ENCODE measurements at places on chromosomes 13 and 19. TPM values are rescaled to one million over a fixed set of nuclear protein-coding genes. Genes with fewer than 3 reads are reported as not detected.

The SPACA6 gene
- total RNA-seq, result 37.3 TPM

The ZNF208 gene
- total RNA-seq, result 12.6 TPM

The FBXO27 gene
- 5.0 TPM for total RNA-seq

DNA sequence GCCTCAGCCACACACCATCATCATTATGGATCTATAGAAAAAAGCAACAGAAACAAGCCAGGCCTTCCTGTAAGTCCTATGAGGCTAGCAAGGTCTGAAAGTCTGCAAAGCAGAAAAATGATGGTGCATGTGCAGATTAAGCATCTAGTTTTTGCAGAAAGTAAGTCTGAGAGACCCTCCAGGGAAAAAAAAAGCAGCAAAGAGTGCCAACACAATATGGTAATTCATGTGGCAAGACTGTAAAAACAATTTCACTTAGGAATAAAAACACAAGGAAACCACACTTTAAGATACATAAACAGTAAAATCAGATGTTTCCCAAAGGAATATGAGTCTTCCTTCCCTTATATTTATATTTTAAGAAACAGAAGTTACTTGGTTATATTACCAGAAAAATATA, 112.3 kb upstream of the FBXL3 start:
- no peak overlapping the region for H3K4me3 ChIP-seq
- H3K27me3 ChIP-seq, result no peaks in the 10 kb centered on the region
- no peak overlapping the region for H3K27ac ChIP-seq
- no peak for DNase-seq
- H3K4me1 ChIP-seq, result no peaks in the 10 kb centered on the region

The ZNF490 gene
- total RNA-seq, result 7.0 TPM

GRCh38 chr13:93216122-93216521, 10.5 kb upstream of the GPC6 start:
- H3K36me3 ChIP-seq, result no peaks in the 10 kb centered on the region
- H3K27ac ChIP-seq, result no peak overlapping the region
- no peak for DNase-seq
- no peaks in the 10 kb centered on the region for H3K27me3 ChIP-seq
- H3K4me1 ChIP-seq, result no peaks in the 10 kb centered on the region

- no peak overlapping the region for H3K4me3 ChIP-seq
- no peaks in the 10 kb centered on the region for H3K4me1 ChIP-seq
- no peaks in the 10 kb centered on the region for H3K36me3 ChIP-seq
- H3K27ac ChIP-seq, result no peak overlapping the region
- DNase-seq, result no peak
Observed at GRCh38 chr19:49356382-49356781, 5.8 kb downstream of the TEAD2 start.

DNA sequence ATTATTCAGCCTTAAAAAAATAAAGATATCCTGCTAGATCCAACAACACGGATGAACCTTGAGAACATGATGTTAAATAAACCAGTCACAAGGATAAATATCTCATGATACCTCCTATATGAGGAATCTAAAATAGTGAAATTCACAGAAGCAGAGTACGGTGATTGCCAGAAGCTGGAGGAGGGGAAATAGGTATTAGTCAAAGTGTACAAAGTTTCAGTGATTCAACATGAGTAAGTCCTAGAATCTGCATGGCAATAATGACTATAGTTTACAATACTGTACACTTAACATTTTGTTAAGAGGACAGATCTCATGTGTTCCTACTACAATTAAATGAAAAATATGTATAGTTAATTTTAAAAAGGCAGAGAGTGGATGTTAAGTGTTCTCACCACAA, 206.6 kb upstream of the SLC10A2 start:
- H3K4me1 ChIP-seq, result no peaks in the 10 kb centered on the region
- no peaks in the 10 kb centered on the region for H3K36me3 ChIP-seq
- H3K27me3 ChIP-seq, result no peaks in the 10 kb centered on the region

DNA sequence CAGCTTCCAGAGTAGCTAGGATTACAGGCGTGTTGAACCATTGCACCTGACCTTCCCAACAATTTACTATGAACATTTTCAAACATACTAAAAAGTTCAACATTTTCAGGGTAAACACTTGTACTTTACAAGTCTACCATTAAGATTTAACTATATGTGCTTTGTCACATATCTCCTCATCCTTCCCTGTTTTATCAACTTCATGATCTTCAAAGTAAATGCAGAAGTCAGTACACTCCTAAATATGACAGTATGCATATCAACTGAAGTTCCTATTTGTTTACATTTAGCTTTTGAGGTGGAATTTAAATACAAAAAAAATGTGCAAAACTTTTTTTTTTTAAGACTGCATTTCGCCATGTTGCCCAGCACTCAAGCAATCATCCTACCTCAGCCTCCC, 18.5 kb downstream of the LNX2 start:
- no peak overlapping the region for H3K27ac ChIP-seq
- no peak overlapping the region for H3K4me3 ChIP-seq
- H3K4me1 ChIP-seq, result no peaks in the 10 kb centered on the region
- no peaks in the 10 kb centered on the region for H3K36me3 ChIP-seq
- no peaks in the 10 kb centered on the region for H3K27me3 ChIP-seq

The COL5A3 gene
- 8.2 TPM for total RNA-seq

The BEST2 gene
- total RNA-seq, result not detected

All from aorta (tissue), 5 donors.